ENCODE measurements at places on chromosomes 2 and 18.

GRCh38 chr2:172049567-172050120, 35.7 kb upstream of the DLX1 start:
- no peak for DNase-seq

DNA sequence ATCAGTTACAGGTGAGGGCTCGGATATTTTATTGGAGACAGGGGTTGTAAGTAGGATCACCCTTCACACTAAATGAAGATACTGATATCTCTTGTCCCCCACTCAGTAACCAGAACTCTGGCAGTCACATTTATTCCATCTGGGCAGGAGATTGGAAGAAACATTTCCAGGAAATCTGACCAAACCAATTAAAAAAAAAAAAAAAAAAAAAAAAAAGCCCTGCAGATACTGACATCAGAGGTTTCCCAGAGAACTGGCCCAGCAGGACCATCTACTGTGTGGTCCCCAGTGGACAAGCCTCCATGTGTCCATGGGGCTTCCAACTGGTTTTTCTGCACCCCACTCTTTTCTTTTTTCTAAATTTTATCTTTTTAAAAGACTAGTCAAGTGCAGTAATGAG, 41.3 kb downstream of the SH2D6 start:
- DNase-seq, result no peak

- DNase-seq, result no peak
These were observed 155.2 kb downstream of the TWIST2 start for GRCh38 chr2:239002954-239003623.

- peak; percentile 37 for DNase-seq
These were observed 114.7 kb downstream of the FAM210A start for GRCh38 chr18:13611601-13612195.

GRCh38 chr2:15363142-15363541, 198.0 kb downstream of the NBAS start:
- DNase-seq, result no peak

GRCh38 chr2:19876751-19877150, 25.0 kb downstream of the TTC32 start:
- DNase-seq, result no peak

DNA sequence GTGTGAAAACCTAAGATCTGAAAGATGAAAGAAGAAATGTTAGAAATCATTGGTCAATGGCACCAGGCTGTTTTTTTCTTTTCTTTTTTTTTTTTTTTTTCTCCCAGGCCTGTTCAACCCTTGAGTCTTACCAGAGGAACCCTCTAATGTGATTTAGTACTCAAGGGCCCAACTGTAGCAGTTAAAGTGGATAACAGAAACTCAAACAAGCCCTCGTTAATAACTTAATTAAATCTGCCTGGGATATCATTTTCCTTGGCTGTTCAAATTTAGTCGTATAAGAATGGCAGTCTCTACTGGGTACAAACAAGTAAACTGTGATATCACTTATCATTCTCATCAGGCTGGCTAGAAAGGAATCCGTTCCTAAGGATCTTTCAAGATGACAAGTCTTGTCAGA, 16.5 kb downstream of the ARL4C start:
- no peak for DNase-seq

GRCh38 chr18:12843420-12844350, 40.4 kb downstream of the PTPN2 start:
- no peak for DNase-seq

DNA sequence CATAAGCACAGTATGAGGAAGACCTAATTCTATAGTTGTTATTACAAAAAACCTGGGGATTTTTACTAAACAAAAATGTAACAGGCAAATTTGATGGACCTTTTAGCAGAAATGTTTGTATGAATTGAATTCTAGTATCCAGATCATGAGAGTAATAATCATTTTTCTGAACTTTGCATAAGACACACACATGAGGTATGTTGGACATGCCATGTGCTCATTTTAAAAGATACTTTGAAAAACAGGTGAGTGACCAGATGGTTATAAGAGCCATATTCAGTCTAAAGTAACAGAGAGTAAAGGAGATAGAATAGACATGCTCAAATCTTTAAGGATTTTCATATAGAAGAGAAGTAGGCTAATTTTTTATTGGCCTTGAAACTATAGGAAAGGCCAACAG, 663.6 kb downstream of the NRXN1 start:
- no peak for DNase-seq

- peak; percentile 73 for DNase-seq
These were observed at the start of gene DQX1 for GRCh38 chr2:74525717-74526648. DQX1 (minus strand) TSS chr2:74526231; CDS start chr2:74525729, 502 bp downstream.
